Glutamatergic neuron (in vitro differentiated cells): ENCODE measurements at places on chromosomes 7 and 10.

DNA sequence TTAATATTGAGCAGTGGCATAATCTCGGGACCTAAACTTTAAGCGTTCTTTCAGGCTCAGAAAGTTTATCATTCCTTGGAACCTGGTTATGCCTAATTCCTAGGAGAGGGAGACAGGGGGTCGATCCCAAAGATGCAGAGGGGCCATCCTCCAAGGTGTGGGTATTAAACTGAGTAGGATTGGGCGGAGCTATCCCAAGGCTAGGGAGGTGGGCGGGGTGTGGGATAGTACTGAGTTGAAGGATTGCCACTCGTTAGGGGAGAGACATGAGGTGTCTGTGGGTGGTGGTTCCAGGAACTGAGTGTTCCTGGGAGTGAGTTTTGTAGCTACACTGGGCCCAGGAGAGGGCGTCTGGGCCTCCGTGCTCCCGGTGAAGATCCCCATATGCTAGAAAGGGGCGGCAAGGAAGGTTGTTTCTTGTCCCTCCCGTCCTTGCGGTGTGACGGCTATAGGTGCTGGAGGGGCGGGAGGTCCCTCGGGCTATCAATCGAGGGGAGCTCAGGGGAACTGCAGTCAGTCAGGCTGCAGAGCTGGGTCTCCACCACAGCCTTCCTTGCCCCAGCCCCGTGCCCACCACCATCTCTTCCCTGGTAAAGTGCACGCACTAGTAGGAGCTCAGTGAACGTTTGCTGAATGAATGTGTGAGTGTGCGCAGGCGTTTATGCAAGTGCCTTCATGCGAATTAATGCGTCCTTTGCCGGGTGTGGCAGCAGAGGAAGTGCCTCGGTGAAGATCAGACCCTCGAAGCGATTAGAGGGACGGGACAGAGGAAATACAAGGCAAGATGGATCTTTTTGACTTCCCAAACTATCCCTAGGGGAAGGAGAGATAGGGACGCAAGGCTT, 3.0 kb upstream of the HMX2 start:
- DNase-seq: no peak

GRCh38 chr7:108331971-108332370, 124.3 kb downstream of the NRCAM start:
- no peak for DNase-seq

GRCh38 chr10:6579904-6580278, at the start of gene PRKCQ:
PRKCQ (minus strand) TSS chr10:6580276; CDS start chr10:6515135, 65,141 bp downstream.
- DNase-seq: no peak

GRCh38 chr7:130940326-130940725, 206.3 kb upstream of the KLF14 start:
- no peak for DNase-seq

DNA sequence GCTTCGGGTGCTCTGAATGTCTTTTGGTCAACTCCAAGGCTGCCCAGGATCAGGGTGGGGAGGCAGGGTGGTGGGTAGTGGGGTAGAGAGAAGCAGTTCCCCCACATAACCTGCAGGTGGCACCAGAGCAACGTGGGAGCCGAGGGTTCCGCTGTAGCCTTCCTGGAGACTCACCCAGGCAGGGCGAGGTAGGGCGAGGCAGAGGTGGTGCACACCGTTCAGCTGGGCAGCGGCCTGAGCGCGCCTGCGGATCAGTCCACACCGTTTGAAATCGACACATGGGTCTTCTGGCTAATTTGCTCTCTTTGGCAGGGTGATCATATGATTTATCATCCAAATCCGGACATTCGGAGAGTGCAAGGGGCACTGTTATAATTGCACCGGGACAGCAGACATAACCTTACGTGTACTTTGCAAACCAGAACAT, 41.4 kb upstream of the MAP3K8 start:
- DNase-seq: peak; percentile 81

GRCh38 chr7:134986363-134987251, at the start of gene AGBL3:
AGBL3 (plus strand) TSS chr7:134986508; CDS start chr7:134987934, 1,426 bp downstream.
- peak; percentile 98 for DNase-seq

DNA sequence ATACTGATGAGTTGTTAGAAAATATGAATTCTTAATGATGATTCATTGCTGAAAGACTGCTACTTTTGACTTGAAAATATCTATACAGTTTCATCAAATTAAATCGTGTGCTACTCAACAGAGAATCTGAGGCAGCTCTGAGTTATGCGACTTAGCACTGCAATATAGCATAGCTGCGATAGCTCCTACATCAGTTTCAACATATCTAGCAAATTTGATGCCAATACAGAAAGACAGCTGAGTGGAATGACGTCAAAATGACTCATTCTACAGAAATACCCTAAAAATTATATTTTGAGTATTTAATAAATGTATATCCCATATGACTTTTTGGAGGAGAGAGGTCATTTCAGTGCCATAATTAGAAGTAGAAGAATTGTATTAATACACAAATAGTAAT, 1.1 kb upstream of the TARP start:
- no peak for DNase-seq

DNA sequence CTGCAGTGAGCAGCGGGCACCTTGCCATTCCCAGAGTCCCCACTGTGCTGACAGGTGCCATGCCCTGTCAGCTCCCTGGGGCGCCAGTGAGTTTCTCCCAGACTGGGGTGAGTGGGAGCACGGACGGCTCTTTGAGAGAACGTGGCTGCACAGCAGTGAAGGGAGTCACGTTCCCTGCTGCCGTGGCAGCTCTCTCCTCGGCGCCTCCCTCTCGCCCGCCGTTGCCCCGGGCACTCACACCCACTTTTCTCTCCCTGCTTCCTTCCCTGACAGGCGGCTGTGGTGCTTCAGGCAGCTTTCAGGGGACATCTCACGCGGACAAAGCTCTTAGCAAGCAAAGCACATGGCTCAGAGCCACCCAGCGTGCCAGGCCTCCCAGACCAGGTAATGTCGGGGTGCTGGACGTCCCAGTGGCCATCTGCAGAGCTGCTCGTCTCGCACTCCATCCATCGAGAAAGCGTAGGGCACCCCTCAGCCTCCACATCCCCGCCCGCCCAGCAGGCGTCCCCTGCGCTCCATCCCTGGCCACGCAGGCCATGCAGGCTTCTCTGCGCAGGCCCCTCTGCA, 27.1 kb upstream of the TTYH3 start:
- no peak for DNase-seq
